GM13976 (cell line): ENCODE measurements at places on chromosomes 7 and 10.
A peak's percentile ranks its signal among the peaks of the same experiment; 100 is the strongest.

DNA sequence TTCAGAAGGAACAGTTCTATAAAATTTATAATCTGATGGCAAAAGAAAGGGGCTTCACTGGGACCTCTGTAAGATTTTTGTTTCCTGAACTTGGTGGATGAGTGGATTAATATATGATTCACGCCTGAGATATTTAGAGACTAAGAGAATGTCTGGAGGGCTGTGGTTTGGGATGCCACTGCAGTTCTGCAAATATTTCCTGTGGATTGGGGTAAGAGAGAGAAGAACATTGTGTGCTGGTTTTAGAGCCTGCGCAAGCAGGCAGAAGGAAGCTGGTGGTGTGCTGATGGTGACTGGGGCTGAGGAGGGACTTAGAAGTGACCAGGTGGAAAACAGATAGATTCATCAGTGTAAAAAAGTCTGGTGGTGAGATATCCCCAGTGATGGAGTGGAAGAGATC is 87.0 kb downstream of the SUGCT start:
- no peak for DNase-seq

GRCh38 chr7:51286401-51286800 is 30.2 kb downstream of the COBL start:
- no peak for DNase-seq

GRCh38 chr10:95406651-95407280 is 116.0 kb upstream of the PDLIM1 start:
- DNase-seq: no peak

GRCh38 chr7:44979481-44980392 is 922 bp upstream of the MYO1G start:
- DNase-seq: no peak

DNA sequence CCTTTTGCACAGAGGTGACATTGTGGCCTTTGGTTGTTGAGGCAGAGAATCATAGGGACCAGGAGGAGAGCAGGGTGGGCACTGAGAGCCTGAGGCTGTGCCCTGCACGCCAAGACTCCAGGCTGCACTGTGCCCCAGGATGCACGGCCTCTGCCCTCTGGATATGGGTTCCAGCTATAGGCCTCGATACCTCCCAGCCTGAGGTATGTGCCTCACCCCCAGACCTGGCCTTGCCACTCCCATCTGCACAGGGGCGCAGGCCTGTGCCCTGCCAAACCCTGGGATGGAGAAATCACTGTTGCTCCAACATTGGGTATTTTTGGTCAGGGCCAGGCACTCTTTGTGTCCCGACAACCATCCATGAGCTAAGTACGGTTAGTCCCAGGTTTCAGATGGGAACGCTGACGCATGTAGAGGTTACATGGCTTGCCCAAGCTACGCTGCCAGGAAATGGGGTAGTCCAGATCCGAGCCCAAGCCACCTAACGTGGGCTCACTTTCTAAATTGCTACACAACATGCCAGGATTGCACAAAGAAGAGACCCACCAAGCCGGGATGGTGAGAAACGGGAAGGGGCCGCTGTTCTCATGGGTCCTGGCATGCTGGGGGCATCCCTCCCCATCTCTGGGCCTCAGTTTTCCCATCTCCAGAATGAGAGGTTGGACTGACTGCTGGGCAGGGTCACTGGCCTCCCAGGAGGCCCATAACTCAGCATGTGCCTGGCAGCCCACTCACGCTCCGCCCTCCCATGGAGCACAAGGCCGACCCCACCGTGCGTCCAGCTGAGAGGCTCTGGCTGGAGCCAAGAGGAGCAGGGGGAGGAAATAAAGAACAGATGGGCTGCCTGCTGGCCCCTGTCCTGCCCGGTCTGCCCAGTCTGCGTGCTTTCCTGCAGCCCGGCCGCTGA is 44.2 kb downstream of the ZCCHC24 start:
- DNase-seq: no peak

DNA sequence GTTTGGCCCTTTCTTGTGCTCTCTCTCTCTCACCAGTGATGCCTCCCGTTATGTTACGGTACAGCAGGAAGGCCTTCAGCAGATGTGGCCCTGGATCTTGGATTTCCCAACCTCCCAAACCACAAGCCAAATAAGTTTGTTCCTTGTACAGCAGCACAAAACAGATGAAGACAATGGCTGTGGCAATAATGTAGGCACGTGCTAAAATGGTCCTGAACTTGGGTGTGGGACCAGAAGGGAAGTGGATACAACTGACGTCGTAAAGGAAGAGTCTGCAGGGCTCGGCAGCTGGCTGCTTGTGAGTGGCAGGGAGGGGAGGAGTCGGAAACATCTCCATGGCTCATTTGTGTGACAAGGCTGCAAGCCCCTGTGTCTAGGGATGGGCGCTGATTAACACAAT is 26.8 kb downstream of the PROSER2 start:
- no peak for DNase-seq

- no peak for DNase-seq
These were observed 14.0 kb upstream of the SRI start for GRCh38 chr7:88233828-88234227.

- no peak for DNase-seq
These were observed 162.2 kb upstream of the FAM3C start for GRCh38 chr7:121558288-121558687.

DNA sequence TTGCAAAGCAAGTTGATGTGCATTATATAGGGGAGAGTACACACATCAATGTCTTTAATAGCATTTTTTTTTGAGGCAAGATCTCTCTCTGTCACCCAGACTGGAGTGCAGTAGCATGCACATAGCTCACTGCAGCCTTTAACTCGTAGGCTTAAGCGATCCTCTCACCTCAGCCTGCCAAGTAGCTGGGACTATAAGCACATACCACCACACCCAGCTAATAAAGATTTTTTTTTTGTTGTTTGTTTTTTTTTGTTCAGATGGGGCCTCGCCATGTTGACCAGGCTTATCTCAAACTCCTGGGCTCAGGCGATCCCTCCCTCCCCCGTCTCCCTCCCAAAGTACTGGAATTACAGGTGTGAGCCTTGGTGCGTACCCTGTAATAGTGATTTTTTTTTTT is 1.5 kb downstream of the UMAD1 start:
- no peak for DNase-seq

DNA sequence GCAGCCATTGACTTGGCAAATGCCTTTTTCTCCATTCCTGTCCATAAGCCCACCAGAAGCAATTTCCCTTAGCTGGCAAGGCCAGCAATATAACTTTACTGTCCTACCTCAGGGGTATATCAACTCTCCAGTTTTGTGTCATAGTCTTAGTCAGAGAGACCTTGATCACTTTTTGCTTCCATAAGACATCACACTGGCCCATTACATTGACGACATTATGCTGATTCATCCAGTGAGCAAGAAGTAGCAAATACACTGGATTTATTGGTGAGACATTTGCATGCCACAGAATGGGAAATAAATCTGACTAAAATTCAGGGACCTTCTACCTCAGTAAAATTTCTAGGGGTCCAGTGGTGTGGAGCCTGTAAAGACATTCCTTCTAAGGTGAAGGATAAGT is 649.7 kb upstream of the ANKRD30A start:
- no peak for DNase-seq

GRCh38 chr7:50303335-50304128 is 984 bp upstream of the IKZF1 start:
- no peak for DNase-seq

- no peak for DNase-seq
These were observed 1066.3 kb downstream of the CNTNAP2 start for GRCh38 chr7:147182874-147183273.

- peak; percentile 29 for DNase-seq
These were observed 54.5 kb downstream of the COL1A2 start for GRCh38 chr7:94449151-94449725.

GRCh38 chr10:126425032-126425431 is 36.8 kb upstream of the ADAM12 start:
- DNase-seq: no peak

DNA sequence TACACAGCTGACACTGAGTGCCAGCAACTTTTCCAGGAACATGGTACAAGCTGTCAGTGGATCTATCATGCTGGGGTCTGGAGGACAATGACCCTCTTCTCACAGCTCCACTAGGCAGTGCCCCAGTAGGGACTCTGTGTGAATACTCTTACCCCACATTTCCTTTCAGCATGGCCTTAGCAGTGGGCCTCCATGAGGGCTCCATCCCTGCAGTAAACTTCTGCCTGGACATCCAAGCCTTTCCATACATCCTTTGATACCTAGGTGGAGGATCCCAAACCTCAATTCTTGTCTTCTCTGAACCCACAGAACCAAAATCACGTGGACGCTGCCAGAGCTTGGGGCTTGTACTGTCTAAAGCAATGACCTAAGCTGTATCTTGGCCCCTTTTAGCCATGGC is 116.8 kb downstream of the IQUB start:
- no peak for DNase-seq

- DNase-seq: no peak
These were observed 566.1 kb upstream of the NRP1 start for GRCh38 chr10:33900596-33900995.

DNA sequence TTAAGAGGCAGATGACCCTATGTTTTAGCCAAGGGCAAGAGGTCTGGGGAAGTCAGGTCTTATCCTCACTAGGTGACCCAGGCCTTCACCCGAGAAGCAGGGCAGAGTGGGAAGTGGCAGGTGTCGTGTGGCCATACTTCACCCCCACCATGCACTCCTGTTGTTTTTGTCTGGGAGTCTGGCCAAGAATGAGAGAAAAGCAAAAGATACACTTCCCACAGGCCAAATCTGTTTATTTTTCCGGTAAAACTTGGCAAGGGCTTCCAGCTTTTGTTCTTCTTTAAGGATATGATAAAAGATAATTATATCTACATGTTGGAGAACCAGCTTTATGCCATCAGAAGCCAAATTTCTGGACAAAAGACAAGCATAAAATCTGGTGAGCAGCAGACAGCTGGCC is 137.4 kb upstream of the CDC14C start:
- DNase-seq: no peak

GRCh38 chr10:99375426-99375825 is 46.3 kb downstream of the CNNM1 start:
- no peak for DNase-seq

DNA sequence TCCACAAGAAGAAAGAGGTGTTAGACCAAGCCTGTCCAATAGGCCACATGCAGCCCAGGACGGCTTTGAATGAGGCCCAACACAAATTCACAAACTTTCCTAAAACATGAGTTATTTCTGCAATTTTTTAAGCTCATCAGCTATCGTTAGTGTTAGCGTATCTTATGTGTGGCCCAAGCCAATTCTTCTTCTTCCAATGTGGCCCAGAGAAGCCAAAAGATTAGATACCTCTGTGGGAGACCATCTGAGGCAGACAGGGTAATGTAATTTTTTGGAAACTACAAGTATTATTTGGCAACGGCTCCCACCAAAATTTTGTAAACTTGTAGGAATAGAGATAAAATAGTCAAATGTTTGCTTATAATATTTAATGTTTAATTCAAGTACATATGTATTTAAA is 153.8 kb downstream of the SRPK2 start:
- no peak for DNase-seq

- no peak for DNase-seq
These were observed 51.8 kb upstream of the PPP2R2D start for GRCh38 chr10:131848741-131849590.

DNA sequence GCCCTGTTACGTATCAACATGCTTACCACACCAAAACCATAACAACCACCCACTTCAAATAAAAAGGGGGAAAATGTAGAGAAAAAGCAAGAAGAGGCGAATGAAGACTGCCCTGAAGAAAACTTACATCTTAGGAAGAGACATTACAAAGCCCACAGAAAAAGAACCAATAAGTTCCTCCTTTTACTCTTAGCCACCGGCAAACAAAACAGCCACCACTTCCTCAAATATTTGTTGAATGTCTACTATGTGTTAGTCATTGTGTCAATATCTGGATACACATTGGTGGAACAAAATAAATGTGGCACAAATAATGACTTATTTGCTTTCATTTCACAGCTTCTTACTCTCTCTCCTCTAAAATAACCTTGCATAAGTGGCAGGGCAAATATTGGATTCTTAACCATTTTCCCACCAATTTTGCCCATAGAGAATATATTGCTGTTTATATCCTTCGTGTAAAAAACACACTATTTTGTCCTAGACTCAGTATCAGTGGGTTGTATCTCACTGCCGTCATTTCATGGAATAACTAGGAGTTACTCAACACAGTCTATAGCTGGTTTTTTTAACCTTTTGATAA is 106.8 kb downstream of the ANK3 start:
- DNase-seq: no peak

GRCh38 chr7:7516156-7516555 is 19.5 kb downstream of the COL28A1 start:
- DNase-seq: no peak

GRCh38 chr10:86595496-86595895 is 58.9 kb upstream of the OPN4 start:
- no peak for DNase-seq

DNA sequence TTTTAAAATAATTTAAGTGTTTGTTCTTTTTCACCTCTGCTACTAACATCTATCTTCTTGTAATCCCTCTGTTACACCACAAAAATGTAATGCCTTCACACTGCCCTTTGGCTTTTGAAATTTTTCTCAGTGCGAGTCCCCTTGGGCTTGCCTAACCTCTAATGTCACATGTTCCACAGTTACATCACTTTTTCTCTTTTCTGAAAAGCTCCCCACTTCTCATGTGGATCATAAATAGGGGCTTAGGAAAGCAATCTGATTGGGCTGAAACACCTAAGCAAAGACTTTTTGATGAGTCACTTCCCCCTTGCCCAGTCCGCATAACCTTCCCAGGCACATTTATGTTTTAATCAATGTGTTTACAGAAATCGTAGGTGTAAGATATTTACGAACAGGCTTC is 288.2 kb downstream of the IPMK start:
- no peak for DNase-seq

DNA sequence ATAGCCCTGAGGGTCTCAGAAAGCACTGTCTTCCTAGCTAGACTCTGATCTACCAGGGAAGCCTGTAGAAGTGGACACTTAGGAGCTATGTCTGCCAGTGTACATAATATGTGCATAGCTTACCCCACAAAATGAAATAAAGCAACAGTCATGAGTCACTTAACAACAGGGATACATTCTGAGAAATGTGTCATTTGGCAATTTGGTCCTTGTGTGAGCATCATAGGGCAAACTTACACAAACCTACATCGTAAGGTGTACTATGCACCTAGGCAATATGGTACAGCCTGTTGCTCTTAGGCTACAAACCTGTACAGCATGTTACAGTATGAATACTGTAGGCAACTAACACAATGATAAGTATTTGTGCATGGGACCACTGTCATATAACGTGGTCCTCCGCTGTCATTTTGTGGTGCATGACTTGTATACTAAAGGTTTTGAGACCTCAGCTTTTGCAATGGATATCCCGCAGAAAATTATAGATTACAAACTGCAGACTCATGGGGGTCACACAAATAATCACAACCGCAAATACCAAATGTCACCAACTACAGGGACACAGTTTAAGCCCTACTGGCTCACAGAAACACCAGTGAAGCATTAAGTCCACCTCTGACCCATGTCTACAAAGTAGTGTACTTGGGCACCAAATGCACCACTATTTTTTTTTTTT is 1.7 kb downstream of the URGCP start:
- no peak for DNase-seq

- no peak for DNase-seq
These were observed 499.3 kb downstream of the GLRX3 start for GRCh38 chr10:130635528-130635927.

- DNase-seq: no peak
These were observed 80.4 kb downstream of the PPP1R3C start for GRCh38 chr10:91552274-91553095.

- DNase-seq: no peak
These were observed 241.5 kb downstream of the WDR37 start for GRCh38 chr10:1297566-1298301.

- no peak for DNase-seq
These were observed 113.8 kb upstream of the CACUL1 start for GRCh38 chr10:118868589-118868988.

GRCh38 chr10:13092291-13093102 is 7.5 kb upstream of the OPTN start:
- no peak for DNase-seq
